Activated CD4-positive, alpha-beta T cell treated with anti-CD3 and anti-CD28 coated beads, Interleukin-2, amount 10 ng/mL, durations not matched to agents 24 days and 14 days (primary cell): ENCODE measurements at places on chromosomes 4 and X.

DNA sequence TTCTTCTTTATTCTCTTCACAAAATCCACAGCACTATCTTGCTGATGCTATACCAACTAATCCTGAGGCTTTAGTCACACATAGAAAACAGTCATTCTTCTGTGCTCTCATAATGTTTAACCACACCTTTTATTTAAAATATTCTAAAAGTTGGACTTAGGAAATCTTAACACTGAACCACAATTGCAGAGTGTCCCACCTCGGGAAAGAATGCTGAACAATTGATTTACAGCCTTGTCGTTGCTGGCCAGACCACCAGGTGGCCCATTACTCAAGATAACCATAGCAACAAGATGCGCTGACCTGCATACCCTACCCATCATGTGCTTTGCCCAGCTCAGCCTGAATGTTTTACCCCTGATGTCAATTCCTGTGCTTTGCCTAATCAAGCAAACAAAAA lies 100.8 kb downstream of the ARSJ start:
- DNase-seq = no peak

- no peak for DNase-seq
Observed at GRCh38 chrX:68292471-68292870, 140.8 kb downstream of the OPHN1 start.

- DNase-seq = no peak
Observed at GRCh38 chrX:132146456-132146855, 18.6 kb upstream of the FRMD7 start.

DNA sequence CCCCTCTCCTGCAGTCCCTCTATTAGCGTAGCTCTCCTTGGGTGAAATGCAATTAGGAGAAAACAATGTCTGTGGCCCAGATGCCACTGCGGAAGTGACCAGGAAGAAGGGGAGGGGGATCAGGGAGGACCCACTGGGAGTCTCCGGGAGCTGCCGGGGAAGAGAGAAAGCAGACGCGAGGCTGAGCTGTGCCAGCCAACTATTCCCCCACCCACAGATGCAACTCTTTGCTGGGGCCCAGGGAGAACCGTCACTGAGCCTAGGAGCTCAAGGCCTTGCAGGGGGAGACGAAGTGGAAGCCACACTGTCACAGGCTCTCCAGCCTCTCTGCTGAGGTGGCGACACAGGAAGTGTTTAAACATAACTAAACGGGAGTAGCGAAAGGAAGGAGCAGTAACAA lies 149.2 kb downstream of the BCOR start:
- no peak for DNase-seq

DNA sequence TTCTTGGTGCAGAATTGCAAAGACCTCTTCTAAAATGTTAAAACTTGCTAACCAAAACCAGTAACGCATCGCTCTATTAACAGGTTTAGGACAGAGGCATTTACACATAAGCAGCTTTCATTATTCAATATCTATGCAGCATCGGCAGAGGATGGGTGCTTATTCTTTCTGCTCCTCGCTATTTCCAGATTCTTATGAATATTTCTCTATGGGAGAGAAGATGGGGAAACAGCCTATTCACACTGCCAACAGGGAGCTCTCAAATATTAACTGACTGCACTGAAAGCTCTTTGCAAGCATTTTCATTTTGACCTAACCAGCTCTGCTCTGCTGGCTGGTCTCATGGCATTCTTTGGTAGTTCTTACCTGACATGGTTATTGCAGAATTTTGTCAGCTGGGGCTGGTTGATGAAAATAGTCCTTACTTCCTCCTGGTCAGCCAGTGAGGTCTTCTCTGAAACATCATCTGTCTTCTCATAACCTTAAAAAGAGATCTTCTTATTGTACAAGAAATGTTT lies 30.2 kb downstream of the ATP8A1 start:
- no peak for DNase-seq

DNA sequence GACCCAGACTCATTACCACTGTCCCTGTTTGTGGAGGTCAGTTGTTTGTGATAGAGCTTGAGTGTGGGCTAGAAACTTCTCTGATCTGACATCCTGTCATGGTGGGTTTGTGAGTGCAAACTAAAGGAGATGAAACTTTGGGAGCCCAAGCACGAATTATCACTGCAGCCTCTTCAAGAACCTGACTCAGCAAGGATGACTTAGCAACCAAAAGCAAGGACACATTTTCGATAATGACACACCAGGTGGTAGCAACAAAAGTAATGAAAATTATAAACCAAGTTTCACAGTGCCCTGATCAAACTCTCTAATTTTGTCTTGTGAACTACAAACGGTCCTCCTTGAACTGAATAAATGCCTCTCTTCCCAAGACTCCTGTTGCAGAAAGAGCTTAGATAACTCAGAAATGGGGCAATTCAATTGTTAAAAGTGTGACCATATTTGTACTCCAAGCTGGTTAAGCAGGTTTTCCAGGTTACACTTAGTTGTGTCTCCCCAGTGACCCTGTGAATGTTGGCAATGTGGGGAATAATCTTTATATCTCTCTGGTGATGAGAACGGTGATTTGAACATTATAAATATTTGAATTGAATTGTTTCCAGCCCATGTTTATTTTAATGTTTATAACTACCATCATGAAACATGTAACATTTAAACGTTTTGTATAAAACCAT lies 52.6 kb upstream of the ATP8A1 start:
- no peak for DNase-seq

GRCh38 chr4:173398779-173399415 lies at the start of gene SCRG1:
Gene SCRG1, minus strand, starts transcription at chr4:173399116. Its CDS starts 7,702 bp downstream, at chr4:173391414.
- no peak for DNase-seq

GRCh38 chr4:101418466-101418865 lies 71.1 kb upstream of the PPP3CA start:
- no peak for DNase-seq

DNA sequence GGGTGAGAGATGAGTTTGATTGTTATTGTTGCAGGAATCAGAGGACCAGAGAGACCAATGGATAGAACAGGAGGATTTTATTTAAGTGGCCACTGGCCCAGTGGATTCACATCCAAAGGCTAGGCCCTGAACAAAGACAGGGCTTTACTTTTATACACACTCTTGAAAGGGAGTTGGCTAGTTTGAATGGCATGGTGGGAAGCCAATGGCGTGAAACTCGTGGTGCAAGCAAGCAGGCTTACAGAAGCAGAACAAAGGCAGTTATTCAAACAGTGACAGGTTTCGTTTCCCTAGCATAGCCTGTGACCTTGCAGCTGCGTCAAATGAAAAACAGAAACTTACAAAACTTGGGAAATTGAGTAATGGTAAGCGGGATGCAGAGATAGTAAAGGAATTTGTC lies 110.2 kb upstream of the PRDX4 start:
- no peak for DNase-seq

DNA sequence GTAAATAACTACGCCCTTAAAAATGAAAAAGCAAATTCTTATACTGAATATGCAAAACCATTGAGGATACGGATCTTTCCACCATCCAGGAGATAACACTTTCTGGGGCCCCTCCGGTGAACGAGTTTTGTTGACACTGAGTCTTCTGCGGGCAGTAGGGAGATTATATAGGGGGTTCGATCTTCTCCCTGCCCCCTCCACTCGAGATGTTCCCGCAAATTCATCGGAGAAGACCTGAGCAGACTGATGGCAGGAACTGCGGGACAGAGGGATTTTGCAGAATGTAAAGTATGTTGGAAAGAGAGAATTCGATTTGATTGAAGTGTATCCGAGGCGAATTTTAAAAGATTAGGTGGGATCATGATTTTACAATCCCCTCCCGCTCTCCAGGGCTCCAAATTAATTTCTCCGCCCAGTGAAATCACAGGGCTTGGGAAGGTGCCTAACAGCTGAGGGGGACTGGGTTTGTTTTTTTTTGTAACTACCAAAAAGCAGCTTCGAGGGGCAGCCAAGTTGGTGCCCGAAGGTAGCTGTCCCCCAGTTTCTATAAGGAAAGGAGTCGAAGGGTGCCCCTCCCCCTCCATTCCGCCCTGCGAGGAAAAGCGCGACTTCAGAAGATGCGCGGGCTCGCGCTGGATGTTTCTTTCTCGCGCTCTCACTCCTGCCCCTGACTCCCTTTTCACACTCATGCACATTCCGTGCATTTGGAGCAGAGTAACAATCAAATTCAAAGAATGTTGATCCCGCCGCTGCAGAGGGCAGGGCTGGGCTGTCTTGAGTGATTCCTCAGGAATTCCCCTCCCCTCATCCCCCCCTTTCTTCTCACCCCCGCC lies 1.2 kb downstream of the TMEM255A start:
- peak; percentile 64 for DNase-seq

DNA sequence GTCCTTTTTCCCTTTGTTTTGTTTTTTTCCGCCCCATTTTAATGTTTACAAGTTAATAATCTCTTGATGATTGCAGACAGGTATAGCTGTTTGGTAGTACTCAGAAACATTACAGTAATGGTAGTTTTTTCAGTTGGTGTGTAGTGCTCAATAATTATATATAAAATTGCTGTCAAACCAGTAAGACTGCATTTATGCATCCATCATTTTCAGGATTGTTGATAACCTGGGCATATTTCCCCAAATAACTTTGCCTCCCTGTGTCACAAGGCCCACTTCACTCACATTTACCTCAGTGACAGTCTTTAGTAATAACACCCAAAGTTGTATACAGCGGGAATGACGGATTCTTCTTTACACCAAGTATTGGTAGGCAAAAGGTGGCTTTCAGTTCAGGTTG lies 16.1 kb downstream of the ARFIP1 start:
- DNase-seq = no peak
